ENCODE measurements at places on chromosomes 13 and 19.

DNA sequence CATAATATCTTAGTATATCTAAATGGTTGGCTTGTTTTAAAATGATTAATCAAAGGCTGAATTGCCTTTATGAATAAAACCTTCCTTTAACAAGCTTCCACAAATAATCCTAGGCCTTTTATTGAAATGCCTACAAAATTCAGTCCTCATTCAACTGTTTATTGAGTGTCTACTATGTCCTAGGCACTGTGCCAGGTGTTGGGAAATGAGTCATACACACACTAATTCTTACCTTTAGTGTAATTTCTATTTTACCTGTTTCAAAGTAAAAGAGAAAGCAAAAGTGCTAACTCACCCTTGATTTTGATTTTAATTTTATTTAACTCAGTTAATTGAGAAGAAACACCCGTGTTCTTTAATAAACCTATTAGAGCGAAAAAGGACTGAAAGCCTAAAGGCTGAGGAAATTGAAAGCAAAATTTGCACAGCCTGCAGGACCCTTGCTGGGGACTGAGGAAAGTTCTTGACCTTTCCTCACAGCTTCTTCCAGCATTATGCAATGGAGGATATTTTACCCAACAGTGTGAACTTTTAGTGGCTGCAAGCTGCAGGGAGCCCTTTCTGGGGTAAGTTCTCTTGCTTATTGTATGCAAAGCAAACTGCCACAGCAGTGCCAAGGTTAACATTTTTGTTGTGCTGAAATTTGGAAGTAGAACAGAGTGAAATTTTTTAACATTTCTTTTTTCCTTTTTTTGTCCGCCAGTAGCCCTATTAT is 83.1 kb downstream of the B3GLCT start:
- no peak for DNase-seq

GRCh38 chr13:35961461-35962220 is 169.5 kb downstream of the DCLK1 start:
- no peak for DNase-seq

GRCh38 chr13:45564133-45564776 is 51.3 kb downstream of the ERICH6B start:
- DNase-seq, result no peak

- peak; percentile 40 for DNase-seq
Measured at GRCh38 chr19:51016798-51017683, 2.5 kb downstream of the KLK10 start.

- DNase-seq, result no peak
Measured at GRCh38 chr13:107835339-107836018, 379.9 kb downstream of the LIG4 start.

DNA sequence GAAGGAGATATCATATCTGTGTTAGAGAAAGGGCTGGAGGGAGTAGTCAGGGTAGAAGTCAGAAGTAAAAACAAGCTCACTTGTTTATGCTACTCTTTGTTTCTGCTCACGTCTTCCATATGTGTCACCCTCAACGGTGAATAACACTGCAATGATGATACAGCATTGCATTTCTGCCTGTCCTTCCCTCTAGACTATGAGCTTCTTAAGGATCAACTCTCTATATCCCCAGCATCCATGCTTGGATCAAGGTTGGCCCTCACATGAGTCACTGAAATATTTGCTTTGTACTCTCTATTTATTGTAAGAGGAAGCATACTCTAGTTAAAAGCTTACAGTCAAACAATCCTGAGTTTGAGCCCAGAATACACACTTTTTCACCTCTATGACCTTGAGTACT is 406.0 kb downstream of the RFC3 start:
- DNase-seq, result no peak

DNA sequence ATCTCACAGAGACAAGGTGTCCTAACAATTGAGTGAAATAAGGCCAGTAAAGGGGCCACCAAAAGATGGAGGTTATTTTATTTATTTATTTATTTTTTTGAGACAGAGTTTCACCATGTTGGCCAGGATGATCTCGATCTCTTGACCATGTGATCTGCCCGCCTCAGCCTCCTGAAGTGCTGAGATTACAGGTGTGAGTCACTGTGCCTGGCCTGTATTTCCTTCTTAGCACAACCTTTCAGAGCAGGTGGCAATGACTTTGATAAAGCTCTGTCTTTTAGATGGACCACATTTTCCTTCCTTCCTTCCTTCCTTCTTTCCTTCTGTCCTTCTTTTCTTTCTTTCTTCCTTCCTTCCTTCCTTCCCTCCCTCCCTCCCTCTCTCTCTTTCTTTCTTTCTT is 11.0 kb upstream of the DOCK6 start:
- no peak for DNase-seq

Data from activated CD4-positive, alpha-beta T cell treated with anti-CD3 and anti-CD28 coated beads for 4 hours (primary cell).